ENCODE measurements at places on chromosomes 6 and 20.

GRCh38 chr6:166411721-166412151, 29.0 kb upstream of the MPC1 start:
- DNase-seq: no peak

DNA sequence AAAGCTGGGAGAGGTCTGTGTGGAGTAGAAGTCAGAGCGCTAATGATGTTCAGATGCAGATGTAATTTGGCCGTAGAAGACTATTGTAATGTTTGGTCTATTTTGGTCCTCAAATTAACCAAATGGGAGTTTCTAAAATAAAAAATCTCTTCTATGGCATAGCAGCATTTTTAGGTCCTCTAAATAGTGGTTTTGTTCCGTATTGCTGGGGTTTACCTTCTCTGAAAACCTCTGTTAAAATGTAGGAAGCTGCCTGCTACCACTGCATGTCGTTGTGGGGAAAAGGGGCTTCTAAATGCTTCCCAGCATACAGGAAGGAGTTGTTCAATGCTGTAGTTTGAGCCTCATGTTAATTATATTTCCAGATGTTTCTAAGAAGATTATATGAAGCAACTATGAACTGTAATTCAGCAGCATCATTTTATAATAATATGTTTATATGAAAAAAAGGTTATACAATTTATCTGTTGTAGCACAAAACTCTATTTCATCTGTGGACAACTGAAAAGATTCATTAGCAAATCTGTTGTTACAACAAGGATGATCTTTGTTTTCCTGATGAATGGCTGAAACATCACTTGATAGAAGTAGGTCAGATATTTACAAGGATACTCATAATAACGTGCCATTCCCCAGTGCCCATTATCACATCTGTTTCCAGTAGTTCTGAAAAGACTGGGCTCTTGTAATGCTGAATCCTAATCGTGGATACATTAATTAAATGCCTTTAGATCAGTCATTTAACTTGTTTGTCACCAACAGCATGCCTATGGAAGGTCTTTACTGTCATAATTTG, 256.6 kb downstream of the TBC1D7 start:
- DNase-seq: no peak

DNA sequence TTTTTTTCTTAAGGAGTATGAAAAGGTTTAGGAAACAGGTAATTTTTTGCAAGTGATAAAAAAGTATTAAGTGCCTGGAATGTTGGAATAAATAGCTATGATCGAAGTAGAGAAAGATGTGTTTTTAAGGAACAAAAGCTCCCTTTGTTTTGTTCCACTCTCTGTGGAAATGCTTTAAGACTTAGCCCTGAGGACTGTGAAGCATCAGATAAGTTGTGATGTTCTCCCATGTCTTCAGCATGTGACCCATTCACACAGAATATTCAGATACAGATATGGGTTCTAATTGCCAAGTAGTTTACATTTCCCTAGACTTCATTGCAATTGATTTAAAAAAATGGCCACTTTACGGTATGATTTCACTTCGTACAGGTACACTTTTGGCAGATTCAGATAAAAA, 80.6 kb downstream of the KCNQ5 start:
- no peak for DNase-seq

- DNase-seq: no peak
Observed at GRCh38 chr6:16683641-16684194, 77.5 kb downstream of the ATXN1 start.

GRCh38 chr6:153778216-153778615, 260.8 kb upstream of the OPRM1 start:
- DNase-seq: no peak

DNA sequence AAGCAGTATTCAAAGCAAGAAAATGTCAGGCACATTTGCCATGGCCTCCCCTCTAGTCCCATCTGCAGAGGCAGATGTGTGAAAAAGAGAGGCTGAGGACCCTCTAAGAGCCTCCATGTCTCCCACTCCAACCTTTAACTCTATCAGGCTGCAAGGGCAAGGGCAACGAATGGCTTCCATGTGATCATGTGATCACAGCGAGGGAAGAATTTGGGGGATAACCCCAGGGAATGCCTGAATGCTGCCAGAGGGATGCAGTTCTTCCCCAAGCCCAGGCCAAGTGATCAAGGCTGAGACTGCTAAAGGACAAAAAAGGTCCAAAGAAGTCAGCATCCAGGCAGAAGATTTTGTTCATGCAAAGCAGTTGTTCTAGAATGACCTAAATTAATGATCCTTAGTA, 4.9 kb downstream of the CHD6 start:
- DNase-seq: no peak

- no peak for DNase-seq
Observed at GRCh38 chr6:23137611-23138010, 568.2 kb downstream of the HDGFL1 start.

GRCh38 chr6:1552296-1552761, 57.4 kb upstream of the FOXC1 start:
- no peak for DNase-seq

GRCh38 chr20:56032251-56032650, 26.9 kb upstream of the CBLN4 start:
- DNase-seq: no peak

- no peak for DNase-seq
Observed at GRCh38 chr6:110357664-110358552, at the start of gene METTL24. METTL24 (minus strand) TSS chr6:110358349; CDS start chr6:110358272, 77 bp downstream.

GRCh38 chr6:31336896-31337496, 20.0 kb downstream of the HLA-B start:
- DNase-seq: no peak

DNA sequence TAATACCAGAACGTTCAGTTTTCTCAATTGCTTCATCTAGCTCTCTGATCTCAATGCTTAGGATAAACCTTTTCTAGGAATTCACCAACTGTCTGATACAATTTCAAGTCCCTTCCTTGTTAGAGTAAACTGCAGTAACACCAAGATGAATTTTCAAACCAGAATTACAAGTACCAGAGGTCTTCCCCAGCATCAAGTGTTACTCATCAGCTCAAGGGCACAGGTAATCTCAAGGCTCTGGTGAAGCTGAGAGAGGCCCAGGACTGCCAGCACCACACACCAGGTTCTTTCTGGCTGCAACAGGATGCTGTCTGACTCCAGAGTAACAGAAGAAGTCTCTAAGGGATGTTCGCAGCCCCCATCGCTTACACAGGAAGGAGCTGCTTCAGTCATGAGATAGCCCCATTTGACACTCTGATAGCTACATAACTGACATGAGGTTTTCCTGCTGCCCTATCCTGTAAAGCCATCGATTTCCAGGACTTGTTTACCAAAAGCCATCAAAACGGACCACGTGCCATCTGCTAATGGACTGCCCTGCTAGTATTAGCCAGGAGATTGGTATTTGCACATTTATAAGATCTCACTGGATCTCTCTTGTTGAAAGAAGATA, 549.4 kb downstream of the UTRN start:
- DNase-seq: no peak

DNA sequence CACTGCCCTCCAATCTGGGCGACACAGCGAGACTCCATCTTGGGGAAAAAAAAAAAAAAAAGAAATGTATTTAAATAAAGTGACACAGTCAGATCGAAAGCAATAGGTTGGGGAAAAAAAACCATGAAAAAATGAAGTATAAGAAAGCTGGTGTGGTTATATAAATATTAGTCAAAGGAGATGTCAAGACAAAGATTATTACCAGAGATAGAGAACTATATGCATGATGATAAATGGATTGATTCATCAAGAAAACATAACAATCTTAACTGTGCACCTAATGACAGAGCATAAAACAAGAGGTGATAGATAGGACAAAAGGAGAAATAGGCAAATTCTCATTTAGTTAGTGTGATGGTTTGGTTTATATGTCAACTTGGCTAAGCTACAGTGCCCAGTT, 146.9 kb upstream of the AHI1 start:
- DNase-seq: no peak
